ENCODE measurements at places on chromosomes 13 and 19. TPM values are rescaled to one million over a fixed set of nuclear protein-coding genes. Genes with fewer than 3 reads are reported as not detected.
A peak's percentile ranks its signal among the peaks of the same experiment; 100 is the strongest.

The C5AR2 gene
- 0.11 TPM for total RNA-seq

The MTUS2 gene
- 1.2 TPM for total RNA-seq

The KLK7 gene
- total RNA-seq, result 0.89 TPM

The FCAR gene
- total RNA-seq, result 0.67 TPM

The ZNF528 gene
- 25.3 TPM for total RNA-seq

The CEACAM4 gene
- total RNA-seq, result 0.73 TPM

The IQCN gene
- total RNA-seq, result 17.0 TPM

The ZNF625 gene
- total RNA-seq, result 12.0 TPM

The CPB2 gene
- total RNA-seq, result not detected

The FUT3 gene
- not detected for total RNA-seq

DNA sequence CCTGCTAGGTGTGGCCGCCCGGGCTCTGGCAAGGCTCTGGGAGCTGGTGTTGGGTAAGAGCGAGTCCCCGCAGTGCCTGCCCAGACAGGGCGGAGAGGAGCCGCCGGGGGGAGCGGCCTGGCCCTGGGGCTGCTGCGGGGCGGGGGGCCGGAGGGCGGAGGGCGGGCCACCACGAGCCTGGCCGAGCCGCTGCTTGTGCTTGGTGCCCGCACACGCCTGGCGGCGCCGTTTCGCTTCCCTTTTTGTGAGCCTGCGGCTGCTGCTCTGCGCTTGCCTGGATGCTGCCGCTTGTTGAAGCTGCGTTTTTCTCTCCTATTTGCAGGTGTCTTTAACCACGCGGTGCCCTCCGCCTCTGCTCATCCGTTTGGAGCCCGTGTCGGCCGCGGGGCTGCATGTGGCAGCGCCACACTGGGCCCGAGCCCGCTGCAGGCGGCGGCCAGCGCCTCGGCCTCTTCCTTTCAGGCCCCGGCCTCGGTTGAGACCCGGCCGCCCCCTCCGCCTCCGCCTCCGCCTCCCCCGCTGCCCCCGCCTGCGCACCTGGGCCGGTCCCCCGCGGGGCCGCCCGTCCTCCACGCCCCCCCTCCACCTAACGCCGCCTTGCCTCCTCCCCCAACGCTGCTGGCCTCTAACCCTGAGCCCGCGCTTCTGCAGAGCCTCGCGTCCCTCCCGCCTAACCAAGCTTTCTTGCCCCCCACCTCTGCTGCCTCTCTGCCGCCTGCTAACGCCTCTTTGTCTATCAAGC lies 8.5 kb downstream of the PLEKHJ1 start:
- no peak for DNase-seq

GRCh38 chr19:19654441-19654840 lies 9.0 kb downstream of the ATP13A1 start:
- DNase-seq, result no peak

DNA sequence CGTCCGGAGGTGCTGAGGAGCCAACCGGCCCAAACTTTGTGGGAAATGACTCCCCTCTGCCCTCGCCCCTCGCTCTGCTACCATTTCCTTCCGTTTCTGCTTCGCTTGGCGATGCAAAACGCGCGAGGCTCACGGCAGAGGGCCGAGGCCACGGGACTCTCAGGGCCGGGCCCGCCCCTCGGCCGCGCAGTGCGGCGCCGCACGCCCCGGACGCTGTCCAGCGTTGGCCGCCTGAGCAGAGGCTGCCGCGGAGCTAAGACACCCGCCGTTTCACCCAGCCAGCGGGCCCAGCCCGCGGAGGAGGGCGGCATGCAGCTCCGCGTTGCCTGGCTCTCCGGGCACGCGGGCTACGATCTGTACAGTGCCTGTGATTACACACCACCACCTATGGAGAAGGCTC lies 2.1 kb upstream of the ZNF578 start:
- DNase-seq, result no peak

DNA sequence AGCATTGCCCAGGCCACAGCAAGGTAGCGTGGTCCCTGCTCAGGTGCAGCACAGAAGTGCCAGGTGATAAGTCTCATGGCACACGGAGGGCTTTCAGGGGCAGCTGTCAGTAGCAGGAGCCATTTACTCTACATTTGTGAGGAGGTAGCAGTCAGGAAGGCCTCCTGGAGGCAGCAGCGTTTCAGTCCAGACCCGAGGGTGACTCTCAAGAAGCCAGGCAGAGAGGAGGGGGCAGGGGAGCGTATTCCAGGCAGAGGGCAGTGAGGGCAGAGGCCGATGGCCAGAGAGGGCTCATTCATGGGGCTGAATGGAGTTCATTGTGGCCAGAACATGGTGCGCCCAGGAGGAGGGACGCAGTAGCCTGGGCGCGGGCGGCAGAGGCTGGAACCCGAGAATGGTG lies 8.9 kb downstream of the PIAS4 start:
- DNase-seq, result no peak

DNA sequence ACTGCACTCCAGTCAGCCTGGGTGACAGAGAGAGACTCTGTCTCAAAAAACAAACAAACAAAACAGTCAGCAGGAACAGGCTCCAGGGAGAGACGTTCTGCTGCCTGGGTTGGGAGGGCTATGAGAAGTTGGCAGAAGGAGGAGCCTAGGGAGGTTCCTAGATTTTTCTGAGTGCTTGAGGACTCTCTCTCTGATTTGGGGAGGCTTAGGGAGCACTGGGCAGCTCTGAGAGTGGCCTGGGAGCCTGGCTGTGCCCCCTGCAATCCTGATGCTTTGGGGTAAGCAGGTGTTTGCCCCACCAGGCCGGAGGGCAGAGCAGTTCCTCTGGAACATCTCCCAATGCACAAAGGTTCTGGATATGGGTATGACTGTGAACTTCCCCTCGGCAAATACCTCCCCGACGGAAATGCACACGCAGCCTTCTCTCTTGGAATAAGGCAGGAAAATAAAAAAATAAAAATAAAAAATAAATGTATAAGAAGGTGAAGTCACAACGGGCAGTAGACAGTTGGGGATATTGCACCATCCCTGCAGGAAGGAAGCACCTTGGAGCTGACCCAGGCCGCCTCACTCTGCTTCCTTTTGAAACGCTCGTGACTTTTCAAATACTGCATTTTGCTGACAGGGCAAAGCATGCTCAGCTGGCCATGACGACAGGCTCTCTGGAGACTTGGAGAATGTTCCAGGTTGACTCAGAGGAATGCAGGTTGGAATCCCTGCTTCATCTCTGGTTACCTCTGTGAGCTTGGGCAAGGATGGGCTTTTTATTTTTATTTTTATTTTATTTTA lies 26.5 kb upstream of the HOMER3 start:
- peak; percentile 98 for DNase-seq

- DNase-seq, result no peak
Measured at GRCh38 chr13:47170971-47171370, 274.1 kb upstream of the HTR2A start.

GRCh38 chr13:85993567-85993966 lies 194.3 kb upstream of the SLITRK6 start:
- no peak for DNase-seq

GRCh38 chr19:3289971-3290569 lies 65.6 kb downstream of the CELF5 start:
- peak; percentile 40 for DNase-seq

GRCh38 chr13:111898956-111899713 lies 167.8 kb upstream of the SOX1 start:
- DNase-seq, result no peak

DNA sequence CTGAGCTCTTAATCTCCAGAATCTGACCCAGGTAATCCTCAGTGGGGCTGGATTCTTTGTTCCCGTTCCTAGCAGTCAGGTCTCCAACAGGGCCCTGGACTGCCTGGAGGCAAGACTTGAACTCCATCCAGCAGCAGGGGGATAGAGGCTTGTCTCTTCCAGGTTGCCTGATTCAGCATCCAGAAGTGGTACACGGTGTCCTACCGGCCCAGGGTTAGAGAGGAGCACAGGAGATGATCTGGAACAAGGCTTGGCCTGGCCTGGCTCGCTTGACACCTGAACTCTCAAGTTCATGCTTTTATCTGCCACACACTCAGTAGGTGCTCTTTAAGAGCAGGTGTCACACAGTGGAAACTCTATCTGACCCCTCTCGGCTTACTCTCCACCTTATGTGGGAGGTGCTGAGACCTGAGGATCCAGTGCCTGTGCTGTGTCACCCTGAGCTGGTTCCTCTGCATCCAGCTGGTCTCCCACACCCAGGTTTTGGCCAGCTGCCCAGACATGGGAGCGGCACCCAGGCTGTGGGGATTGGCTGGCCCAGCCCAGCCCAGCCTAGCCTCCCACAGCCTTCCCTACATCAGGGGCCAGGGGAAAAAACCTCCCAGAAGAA lies at the start of gene CYP4F3:
Gene CYP4F3, plus strand, starts transcription at position 604 of the 610 bp plus-strand sequence. CDS start 519 bp downstream, outside the sequence.
- DNase-seq, result peak; percentile 68

- DNase-seq, result peak; percentile 75
Measured at GRCh38 chr19:33683881-33684537, 62.3 kb downstream of the CHST8 start.

GRCh38 chr19:29299416-29300380 lies 86.7 kb upstream of the UQCRFS1 start:
- no peak for DNase-seq

- no peak for DNase-seq
Measured at GRCh38 chr19:31167690-31168089, 181.5 kb downstream of the TSHZ3 start.

- peak; percentile 8 for DNase-seq
Measured at GRCh38 chr19:7705387-7706187, 3.7 kb upstream of the FCER2 start.

GRCh38 chr19:42469311-42470235 lies 26.8 kb upstream of the CXCL17 start:
- no peak for DNase-seq

DNA sequence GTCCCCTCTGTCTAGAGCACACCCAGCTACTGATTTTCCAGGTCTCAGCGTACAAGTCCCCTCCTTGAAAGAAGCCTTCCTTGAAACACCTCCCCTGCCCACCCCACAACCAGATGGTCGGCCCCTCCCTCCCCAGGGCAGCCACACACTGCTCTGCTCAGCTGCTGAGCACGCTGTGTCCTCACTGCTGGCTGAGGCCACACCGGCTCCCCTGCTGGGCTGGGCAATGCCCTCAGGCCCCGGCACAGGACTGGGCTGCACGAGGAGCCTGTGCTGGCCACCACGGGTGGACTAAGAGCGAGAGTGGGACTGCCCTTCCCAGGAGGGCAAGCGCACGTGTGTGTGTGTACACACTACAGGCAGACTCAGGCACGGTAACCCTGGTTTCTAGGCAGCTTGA lies 11.8 kb upstream of the RSPH6A start:
- DNase-seq, result no peak

DNA sequence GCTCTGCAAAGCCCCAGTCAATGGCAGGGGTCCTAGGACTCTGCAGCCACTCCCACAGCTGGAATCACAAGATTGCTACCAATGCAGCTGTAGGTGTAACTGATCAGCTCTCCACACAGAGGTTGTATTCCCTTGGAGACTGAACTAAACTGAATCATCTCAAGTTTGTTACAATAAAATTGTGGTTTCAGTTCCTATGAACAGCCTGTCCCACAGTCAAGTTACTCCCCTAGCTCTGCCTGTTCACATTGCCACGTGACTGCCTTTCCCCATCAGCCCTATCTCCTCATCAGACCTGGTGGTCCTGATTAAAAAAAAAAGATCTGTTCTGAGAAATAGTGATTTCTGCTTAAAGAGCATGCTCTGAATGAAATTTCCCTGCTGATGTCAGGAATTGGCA lies 287.9 kb upstream of the NBEA start:
- DNase-seq, result no peak

DNA sequence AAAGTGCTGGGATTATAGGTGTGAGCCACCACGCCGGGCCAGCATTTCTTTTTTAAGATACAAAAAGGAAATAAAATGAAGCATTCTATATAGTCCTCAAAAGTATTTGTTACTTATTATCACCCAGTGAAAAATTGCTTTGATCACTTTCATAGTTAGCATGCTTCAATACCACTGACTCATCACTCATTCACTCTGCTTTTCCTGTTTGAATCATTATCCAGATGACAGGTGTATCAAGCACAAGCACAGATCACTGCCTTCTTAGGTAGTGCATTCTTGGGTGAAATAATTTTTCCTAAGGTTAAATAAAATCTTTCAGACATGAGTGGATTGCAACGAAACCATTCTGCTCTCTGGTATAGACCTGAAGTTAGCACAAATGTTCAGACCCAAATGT lies 35.8 kb upstream of the SPART start:
- no peak for DNase-seq

DNA sequence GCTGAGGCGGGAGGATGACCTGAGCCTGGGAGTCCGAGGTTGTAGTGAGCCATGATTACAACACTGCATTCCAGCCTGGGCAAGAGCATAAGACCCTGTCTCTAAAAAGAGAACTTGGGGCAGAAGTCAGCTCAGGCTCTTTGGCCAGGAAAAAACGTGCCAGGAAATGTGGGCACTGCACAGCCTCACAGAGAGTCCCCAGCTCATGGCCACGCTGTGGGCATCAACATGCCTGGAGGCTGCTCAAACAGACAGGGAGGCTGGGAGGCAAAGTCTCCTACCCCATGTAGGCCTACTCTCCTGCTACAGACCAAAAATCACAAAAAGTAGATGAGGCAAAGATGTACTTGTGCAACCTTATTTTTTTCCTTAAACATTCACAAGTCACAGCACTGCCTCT lies 49.4 kb downstream of the PEPD start:
- no peak for DNase-seq

DNA sequence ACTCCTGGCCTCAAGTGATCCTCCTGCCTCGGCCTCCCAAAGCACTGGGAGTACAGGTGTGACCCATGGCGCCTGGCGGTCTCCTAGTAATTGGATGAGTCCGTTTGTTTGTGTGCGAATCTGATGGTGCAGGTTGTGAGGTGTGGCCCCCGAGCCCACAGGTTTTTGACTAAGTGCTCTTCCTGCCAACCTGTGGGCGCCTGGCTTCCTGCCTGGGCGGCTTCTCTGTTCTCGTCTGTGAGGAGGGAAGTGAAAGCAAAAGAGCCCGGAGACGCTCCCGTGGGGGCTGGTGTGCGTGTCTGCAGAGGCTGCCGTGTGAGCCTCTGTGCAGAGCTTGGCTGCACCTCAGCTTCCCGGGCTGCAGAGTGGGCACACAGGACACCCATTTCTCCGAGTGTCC lies 10.0 kb downstream of the ARHGAP45 start:
- DNase-seq, result peak; percentile 81

DNA sequence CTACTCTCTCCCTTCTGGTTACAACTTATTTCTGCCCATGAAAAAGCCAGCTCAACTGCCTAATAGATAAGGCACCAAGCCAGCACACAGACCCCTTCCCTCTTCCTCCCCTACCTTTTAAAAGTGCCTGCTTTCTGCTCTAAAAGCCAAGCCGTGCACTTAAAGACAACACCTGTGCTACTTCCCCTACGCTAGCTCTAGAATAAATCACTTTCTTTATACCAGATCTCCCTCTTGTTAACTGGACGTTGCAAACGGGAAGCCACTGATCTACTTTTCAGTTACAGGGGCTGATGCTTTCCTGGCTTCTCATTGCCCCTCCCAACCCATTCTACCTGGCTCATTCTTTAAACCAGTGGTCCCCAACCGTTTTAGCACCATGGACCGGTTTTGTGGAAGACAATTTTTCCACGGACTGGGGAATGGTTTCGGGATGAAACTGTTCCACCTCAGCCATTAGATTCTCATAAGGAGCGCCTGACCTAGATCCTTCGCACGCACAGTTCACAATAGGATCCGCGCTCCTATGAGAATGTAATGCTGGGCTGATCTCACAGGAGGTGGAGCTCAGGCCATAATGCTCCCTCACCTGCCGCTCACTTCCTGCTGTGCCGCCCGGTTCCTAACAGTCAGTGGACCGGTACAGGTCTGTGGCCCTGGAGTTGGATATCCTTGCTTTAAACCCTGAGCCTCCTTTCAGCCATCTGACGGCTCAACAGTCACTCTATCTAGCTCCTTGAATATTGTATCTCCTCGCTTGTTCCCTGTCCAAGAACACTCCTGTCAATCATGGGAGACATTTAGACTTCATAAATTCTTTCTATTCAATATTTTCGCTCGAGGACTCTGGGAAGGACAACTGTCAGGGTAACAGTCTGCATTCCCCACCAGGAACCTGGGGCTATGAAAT lies 841 bp upstream of the ZNF223 start:
- DNase-seq, result peak; percentile 33
